DMS79 (cell line): ENCODE measurements at places on chromosomes 12 and 14.

DNA sequence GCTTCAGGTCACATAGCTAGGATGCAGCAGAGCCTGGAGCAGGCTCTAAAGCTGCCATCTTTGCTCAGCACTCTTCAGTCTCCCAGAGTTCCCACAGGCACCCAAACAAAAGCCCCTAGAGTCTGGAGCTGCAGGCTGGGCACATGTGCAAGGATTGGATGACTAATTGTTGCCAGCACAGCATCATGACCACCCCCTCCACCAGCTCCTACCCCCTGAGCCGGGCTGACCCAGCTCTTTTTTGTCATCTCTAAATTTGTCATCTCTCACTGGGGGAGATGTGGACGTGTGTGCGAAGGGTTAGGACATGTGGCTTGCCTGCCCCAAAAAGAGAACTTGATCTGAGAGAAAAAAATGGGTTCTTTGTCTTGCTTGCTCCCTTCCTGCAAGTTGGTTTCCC, 4.3 kb upstream of the MMP19 start:
- no peak for DNase-seq

GRCh38 chr14:52923902-52924575, 26.8 kb downstream of the FERMT2 start:
- DNase-seq, result no peak

DNA sequence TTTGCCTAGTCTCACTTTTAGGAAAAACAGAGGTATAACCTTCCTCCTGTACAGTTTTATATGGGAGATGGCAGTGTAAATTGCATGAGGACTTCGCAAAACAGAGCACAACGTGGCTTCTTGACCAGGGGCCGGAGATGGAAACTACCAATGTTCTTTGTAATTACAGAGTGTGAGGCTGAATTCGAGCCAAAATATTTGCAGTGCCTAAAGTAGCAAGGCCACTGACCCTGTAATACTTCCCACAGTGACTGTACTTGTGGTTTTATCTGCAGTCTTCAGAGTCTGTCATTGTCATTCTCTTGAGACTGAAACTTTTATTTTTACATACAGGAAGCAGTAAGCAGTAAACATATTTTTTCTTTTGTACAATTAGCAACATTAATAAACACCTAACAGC, 98.9 kb downstream of the RERG start:
- DNase-seq, result no peak

DNA sequence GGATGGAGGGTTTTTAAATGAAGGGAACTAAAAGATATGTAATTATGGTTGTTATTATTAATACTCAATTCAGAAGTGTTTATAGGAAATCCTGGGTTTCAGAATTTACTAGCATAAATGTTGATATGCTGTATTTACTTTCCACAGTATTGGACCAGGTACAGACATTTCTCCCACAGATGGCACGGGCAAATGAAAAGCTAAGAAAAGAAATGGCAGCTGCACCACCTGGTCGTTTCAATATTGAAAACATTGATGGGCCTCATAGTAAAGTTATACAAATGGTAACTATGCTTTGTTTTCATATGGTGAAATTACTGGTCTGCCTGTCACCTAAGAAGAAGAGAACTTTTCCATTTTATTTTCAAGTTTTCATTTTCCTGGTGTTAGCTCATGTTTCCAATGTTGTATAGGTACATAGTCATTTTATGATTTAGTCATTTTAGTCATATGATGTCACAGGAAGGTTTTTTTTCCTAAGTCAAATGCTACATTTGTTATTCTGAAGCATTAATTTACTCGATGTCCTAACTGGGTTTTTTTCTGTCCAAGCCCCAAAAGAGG, 5.5 kb downstream of the NOPCHAP1 start:
- no peak for DNase-seq

DNA sequence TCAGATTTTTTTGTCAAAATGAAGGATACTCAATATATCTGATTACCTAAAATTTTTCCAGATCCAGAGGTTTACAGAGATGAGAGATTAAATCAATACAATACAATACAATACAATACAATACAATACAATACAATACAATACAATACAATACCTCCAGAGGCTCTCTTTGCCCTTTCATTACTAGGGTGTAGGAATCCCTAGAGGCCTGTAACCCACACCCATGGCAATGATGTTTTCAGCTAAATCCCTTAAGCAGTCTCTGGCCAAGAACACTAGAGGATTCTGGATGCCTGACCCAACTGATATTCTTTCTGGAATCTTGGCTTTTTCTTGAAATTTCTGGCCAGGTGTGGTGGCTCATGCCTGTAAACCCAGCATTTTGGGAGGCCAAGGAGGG, 23.7 kb upstream of the AEBP2 start:
- DNase-seq, result no peak

DNA sequence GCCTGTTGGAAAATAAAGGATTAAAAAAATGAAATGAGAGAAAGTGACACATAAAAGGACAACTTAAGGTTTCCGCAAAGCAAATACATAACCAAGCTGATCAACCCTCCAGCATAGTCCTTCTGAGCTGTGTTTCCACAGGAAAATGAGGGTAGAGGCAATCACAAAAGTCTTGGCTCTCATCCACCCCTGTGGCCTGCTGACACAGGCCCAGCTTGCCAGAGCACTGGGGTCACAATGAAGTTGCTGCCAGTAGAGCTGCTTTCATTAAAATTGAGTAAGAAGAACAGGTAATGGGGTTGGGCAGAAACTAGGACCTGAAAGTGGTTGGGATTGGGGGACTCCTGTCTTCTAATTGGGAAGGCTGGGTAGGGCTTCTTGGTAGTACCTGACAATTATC, 65.9 kb downstream of the RERG start:
- no peak for DNase-seq

DNA sequence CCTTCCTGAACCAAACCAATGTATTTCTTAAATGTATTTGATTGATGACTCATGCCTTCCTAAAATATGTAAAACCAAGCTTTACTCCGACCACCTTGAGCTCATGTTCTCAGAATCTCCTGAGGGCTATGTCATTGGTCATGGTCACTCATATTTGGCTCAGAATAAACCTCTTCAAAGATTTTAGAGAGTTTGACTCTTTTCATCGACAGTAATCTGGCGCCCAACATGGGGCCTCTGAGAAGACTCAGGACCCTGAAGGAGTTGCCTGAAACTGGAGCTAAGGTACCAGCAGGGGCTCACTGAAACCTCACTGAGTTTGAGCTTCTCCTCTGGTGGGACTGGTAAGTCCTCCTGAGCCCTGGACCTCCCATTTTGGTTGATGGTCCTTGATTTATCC, 17.2 kb upstream of the PSMC1 start:
- DNase-seq, result no peak

GRCh38 chr12:124273630-124274029, 21.3 kb upstream of the RFLNA start:
- no peak for DNase-seq

- no peak for DNase-seq
These were observed 26.1 kb downstream of the DDX24 start for GRCh38 chr14:94054936-94055335.

GRCh38 chr12:114399664-114400211, 6.2 kb downstream of the TBX5 start:
- DNase-seq, result no peak

DNA sequence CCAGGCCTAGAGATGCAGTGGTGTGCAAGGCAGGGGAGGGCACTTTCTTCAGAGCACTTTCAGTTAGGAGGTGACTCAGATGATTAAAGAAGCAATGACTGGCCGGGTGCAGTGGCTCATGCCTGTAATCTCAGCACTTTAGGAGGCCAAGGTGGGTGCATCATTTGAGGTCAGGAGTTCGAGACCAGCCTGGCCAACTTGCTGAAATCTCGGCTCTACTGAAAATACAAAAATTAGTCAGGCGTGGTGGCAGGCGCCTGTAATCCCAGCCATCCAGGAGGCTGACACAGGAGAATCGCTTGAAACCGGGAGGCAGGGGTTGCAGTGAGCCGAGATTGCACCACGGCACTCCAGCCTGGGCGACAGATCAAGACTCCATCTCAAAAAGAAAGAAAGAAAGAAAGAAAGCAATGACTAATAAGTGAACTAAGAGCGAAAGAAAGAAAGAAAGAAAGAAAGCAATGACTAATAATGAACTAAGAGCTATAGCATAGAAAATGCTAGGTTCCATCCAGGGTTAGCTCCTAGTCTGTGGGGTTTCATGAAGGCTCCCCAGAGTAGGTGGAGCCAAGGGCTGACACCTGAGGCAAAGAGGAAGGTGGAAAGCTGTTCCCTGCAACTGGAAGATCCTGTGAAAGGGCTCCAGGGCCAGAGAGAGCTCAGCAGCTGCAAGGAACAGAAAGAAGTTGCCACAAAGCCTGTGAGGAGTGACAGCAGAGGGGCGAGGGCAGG, 334.5 kb downstream of the CACNA1C start:
- DNase-seq, result no peak

- no peak for DNase-seq
These were observed 25.0 kb upstream of the GTF2A1 start for GRCh38 chr14:81245771-81246170.

- no peak for DNase-seq
These were observed 62.6 kb upstream of the VASH1 start for GRCh38 chr14:76698631-76699030.

- DNase-seq, result no peak
These were observed 40.3 kb downstream of the NELL2 start for GRCh38 chr12:44835641-44836379.

DNA sequence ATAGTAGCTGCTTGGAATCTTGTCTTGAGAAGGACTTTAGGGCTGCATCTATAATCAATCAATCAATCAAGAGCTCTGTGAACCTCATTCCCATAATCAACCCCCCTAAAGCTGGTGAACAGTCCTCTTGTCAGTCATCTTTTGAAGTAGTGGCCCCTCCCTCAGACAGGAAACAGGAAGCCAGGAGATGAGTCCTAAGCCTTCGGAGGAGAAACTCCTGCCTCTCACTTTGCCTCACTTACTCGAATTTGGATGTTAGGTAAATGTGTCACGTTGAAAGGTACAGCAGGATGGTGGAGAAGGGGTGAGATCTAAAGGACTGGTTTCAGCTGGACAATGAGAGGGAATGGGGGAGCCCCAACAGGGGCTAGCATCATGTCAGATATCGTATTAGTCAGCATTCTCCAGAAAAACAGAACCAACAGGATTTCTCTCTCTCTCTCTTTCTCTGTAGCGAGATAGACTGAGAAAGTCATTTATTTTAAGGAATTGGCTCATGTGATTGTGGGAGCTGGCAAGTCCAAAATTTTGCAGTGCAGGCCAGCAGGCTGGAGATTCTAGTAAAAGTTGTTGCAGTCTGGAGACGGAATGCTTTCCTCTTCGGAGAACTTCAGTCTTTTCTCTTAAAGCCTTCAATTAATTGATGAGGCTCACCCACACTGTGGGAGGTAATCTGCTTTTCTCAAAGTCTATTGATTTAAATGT, 144.4 kb upstream of the PWP1 start:
- DNase-seq, result no peak

GRCh38 chr12:25249931-25250738, 594 bp downstream of the KRAS start:
- peak; percentile 15 for DNase-seq

- DNase-seq, result no peak
These were observed 5.3 kb upstream of the TBX5 start for GRCh38 chr12:114411071-114411837.

- no peak for DNase-seq
These were observed 235.0 kb downstream of the AACS start for GRCh38 chr12:125300249-125300648.

GRCh38 chr12:93742110-93742934, 65.1 kb downstream of the CRADD start:
- peak; percentile 72 for DNase-seq

DNA sequence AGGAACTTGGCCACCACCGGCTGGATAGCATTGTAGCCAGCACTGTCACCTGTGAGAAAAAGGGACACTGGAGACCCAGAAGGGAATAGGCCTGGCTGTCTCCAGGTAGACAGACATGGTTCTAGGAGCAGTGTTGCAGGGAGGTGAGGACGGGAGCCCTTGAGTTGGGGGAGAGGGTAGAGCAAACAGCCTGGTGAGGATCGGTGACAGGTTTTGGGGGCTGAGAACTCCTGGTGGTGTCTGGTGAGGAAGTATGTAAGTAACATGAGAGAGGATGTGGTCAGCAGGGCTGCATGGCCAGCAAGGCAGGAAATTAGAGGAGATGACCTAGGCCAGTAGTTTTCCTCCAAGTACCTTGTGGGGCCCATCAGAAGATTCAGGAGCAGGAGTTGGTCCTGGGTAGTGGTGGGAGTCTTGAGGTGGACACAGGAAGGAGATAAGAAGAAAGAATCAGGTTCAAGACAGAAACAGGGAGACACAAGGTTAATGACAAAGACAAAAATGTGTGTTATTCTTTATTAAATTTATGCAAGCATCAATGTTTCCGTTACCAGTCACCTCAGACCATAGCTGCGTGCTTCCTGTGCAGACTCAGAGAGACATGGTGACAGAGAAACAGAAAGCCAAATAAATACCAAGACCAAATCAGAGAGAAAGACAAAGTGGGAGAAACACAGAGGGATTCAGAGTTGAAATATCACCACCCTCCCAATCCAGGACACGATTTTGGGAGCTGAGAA, at the start of gene ARHGAP9:
Gene ARHGAP9 (minus strand): TSS at position 491 of the 740 bp plus-strand sequence. CDS start 460 bp downstream, at position 31.
- DNase-seq, result no peak

GRCh38 chr12:19681007-19681406, 241.7 kb downstream of the AEBP2 start:
- no peak for DNase-seq

GRCh38 chr12:60070552-60070951, 474.7 kb downstream of the SLC16A7 start:
- DNase-seq, result no peak

DNA sequence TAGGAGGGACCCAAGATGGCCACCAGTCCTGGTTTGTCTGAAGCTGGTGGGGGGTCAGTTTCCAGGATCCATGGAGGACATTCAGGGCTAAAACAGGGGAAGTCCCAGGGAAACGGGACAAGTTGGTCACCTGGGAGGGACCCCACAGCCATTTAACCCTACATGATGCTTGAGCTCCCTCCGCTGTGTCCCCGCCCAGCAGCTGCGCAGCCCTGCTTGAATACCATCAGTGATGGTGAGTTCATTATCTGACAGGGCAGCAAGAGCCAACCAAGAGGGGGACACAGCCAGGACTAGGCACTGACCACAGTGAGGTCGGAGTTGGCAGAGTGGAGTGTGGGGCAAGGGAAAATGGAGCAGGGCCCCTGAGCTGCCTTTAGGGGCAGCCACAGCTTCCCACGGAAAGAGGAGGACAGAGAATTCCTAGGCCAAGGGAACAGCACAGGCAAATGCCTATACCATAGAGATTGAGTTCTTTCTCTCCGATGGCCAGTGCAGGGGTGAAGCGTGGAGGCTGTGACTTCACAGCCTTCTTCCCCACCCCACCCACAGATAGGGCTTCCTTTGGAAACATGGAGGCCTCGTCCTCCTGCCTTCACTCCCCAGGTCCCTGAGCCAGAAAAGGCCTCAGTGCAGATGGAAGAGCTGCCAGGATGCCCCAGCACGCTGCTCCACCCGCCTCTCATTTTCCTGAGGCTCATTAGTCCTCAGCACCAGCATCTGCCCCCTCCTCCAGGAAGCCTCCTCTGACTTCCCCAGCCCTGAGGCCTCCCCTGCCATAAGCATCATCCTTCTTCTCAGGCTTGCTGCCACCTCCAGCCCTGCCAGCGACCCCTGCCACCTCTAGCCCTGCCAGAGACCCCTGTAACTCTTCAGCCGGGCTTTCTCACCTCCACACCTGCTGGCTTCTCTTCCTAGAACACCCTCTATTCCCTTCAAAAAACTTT, 51.4 kb downstream of the CYP46A1 start:
- DNase-seq, result no peak

- no peak for DNase-seq
These were observed 54.0 kb downstream of the ZNF664 start for GRCh38 chr12:124026755-124027745.
